ENCODE measurements at places on chromosomes 2 and 18.
A peak's percentile ranks its signal among the peaks of the same experiment; 100 is the strongest.

DNA sequence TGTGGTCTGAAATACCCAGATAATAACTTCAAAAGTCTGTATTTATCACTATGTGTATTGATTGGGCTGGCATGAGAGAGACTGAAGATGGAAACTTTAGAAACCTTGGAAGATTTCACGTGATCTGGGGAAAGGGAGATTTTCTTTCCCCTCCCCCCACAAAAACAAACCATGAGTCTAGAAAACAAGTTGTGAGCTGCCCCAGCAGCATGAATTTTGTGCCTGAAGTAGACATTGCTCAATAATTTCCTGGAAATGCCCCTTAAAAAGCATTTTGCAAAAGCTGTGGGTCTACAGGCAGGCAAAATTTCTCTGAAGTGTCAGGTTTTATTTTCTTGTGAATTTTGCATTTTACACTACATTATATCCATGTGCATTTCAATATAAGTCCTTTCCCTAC is 101.8 kb downstream of the ETAA1 start:
- DNase-seq, result no peak

DNA sequence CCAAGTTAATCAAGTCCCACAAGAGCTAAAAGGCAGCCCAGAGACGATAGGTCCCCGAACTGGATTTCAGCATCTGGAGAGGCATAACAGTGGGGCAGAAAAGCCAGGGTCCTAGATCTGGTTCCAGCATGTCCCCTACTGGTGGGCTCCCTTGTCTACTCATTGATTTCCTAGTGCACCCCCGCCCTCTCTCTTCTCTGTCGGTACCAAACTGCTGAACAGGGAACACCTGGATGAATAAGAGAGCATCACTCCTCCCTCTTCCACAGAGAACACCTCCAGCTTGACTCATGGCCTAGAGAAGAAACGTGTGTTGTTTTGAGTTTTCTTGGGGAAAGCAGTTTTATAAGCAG is 101.3 kb downstream of the FOXI3 start:
- no peak for DNase-seq

DNA sequence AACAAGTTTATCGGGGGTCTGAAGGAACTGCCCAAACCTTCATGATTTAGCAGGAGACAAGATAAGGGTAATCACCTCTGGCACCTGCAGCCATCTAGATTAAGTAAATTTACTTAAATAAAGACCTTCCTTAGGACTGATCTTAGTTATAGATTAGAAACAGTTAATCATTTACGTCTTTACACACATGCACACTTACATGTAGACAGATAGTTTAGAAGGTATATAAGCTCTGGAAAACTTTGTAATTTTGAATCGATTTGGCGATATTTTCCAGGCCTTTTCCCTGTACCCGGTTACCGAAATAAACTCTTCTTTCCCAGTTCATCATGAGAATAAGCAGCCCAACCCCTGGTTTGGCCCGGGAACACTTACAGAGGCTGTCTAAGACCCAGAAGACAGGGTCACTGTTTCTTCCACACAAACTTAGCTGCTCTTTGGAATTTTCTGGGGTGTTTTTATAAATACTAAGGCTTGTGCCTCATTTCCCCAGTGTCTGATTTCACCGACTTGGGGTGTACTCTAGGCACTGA is 560 bp upstream of the SKA1 start:
- DNase-seq, result no peak

DNA sequence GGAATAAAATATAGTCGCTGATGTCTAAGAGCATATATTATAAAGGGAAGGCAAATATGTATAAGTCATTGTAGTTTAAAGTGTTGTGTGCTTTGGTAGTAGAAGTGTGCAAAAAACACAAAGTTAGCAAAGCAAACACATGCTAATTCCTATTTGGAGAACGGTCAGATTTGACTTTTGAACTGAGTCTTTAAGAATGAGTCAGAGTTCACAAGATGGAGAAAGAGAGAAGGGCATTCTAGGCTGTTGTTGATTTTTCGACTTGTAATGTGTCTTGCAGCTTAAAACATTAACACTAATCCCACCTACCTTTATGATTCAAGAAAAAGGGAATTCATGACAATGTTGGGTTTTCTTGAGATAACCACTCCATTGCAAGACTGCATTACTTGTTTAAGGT is 98.1 kb downstream of the CRIM1 start:
- no peak for DNase-seq

- no peak for DNase-seq
These were observed 65.8 kb upstream of the IGFBP5 start for GRCh38 chr2:216761133-216761532.

GRCh38 chr2:237191714-237192081 is 106.0 kb downstream of the COPS8 start:
- DNase-seq, result no peak

DNA sequence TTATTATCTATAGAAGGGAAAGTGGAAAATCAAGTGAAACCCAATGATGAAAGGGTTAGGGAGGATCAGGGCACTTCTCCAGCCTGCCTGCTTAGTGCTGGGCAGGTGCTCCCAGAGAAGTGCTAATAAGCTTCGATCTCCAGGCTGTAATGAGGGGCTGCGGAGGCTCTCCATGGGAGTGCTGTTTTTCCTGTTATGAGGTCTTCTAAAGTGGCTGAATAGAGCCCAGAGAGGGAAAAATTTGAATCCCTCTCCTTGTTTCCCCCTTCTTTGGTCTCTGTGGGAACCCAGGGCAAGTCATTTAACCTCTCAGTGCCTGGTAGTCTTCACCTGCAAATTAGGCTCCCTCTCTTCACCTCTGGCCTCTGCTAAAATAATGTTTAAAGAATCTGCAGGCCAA is 351.7 kb upstream of the DCC start:
- DNase-seq, result no peak

DNA sequence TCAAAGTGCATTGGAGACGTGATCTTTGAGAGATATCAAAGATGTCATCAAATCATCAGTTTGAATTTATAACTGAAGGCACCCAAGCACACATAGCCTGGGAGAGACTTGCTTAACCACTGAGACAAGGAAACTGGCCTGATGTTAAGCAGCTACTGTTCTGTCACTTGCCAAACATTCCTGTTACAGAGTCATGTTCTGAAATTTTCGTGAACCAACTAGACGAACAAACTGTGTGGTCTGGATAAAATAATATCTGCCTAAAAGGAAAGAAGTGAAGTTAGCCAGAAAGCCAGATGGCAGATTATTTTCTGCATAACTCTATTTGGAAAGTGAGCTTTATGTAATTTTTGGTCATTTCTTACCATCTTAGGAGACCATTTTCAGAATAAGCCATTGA is 51.4 kb downstream of the SPATS2L start:
- DNase-seq, result no peak

DNA sequence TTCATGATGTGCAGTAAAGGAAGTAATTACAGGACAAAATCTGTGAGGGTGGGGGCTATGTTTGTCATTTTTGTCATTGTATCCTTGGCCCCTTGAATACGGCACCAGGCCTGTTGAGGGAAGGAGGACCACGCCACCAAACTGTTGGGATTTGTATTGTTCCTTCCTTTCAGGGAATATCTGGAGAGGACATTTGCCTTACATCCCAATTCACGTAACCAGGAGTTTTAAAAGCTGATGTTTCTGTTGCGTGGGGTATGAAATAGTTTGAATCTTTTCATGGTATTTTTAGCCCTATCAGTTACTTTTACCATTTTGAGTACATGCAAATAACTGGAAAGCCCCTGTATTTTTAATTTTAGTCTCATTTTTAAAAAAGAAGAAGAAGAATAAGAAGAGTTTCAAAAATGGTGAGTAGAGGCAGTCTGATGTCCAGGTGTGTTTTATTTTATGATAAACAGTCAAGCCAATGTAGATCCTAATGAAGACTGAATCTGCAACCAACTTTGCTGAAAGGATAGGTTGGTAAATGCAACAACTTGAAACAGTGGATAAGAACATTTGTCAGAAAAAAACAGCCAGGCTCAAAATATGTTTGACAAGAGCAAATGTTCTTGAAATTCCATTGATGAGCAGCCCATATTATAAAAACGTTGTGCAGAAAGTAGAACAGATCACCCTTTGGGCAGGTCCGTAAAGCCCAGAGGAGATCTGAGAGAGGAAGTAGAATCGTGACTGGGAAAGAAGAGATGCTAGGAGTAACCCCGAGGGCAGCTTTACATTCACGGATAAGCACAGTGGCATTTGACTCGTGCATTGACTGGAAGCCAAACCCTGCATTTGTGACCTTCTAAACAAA is 54.5 kb downstream of the RASGRP3 start:
- no peak for DNase-seq

- DNase-seq, result no peak
These were observed 386.7 kb downstream of the TGIF1 start for GRCh38 chr18:3836483-3837335.

DNA sequence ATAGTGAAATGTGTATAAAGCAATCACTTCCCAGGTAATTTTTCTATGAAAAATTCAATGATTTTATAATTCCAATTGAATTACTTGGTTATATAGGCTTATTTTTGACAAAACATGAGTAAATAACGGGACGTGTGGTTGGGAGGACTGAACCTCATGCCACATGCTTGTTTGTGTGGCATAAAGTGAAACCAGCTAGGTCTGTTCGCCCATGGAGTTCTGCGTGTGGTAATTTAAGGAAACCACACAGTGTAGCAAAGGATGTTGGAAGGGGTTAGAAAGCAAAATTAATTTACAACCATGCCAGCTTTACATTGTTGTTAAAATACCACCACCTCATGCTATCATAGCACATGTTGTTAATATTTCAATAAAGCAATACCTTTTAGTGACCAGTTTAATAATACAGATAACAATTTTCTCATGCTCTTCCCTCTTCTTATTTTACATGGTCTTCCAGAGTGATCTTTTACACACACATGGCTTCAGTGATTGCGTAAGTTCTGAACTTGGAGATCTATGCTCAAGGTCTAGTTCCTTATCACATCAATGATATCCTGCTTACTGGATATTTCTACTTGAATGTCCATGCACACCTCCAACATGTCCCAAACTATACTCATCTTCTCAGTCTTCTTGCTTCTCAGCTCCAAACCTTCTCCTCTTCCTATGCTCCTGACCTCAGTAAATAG is 156.4 kb upstream of the ITGA4 start:
- no peak for DNase-seq

GRCh38 chr2:165874445-165875039 is 79.0 kb downstream of the TTC21B start:
- no peak for DNase-seq

DNA sequence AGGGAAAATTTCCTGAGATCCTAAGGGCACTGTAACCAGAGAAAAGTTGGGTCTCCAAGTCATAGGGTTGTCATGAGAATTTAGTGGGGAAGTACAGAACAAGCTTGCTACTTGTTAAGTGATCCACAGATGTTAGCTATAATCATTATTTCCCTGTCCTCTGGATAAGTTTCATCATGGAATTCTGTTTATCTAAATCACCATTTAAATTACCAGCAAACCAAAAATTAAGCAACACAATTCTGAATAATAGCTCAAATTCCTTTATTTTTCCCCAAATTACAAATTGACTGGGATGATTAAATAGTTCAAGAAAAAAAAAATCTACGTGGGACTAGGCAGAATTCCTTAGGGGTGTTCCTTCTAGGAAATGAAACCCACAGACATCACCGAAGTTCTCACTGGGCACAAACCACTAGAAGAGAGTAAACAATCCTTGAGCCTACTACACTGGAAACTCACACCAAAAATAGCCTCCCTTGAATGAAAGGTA is 159.5 kb downstream of the COL6A3 start:
- DNase-seq, result no peak

- no peak for DNase-seq
These were observed 2.1 kb downstream of the DNAH7 start for GRCh38 chr2:196066291-196067087.

DNA sequence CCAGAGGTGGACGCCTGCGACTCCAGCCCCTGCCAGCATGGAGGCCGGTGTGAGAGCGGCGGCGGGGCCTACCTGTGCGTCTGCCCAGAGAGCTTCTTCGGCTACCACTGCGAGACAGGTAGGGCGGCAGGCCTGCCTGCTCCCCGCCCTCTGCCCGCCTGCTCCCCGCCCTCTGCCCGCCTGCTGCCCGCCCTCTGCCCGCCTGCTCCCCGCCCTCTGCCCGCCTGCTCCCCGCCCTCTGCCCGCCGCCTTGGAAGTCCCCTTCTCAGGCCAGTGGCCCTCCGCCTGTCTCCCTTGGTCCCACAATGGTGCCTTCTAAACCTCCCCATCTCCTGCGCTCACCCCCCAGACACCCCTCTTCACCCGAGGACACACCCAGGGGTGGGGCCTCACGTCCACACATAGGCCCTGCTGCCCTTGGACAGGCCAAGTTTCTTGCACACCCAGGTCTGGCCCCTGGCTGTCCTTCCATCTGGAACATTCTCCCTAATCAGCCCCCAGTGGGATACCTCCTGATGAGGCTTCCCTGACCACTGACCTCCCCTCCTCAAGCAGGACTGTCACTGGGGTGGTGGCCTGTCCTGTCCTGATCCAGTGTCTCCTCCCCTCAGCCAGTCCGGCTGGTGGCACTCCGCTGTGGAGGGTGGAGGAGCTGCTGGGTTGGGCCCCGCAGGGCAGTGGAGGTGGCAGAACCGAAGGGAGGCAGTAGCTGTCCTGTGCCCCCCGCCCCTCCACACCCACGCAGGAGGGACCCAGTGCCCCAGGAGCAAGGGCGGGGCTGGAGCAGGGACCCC is 37.9 kb downstream of the MTERF4 start:
- DNase-seq, result peak; percentile 32

DNA sequence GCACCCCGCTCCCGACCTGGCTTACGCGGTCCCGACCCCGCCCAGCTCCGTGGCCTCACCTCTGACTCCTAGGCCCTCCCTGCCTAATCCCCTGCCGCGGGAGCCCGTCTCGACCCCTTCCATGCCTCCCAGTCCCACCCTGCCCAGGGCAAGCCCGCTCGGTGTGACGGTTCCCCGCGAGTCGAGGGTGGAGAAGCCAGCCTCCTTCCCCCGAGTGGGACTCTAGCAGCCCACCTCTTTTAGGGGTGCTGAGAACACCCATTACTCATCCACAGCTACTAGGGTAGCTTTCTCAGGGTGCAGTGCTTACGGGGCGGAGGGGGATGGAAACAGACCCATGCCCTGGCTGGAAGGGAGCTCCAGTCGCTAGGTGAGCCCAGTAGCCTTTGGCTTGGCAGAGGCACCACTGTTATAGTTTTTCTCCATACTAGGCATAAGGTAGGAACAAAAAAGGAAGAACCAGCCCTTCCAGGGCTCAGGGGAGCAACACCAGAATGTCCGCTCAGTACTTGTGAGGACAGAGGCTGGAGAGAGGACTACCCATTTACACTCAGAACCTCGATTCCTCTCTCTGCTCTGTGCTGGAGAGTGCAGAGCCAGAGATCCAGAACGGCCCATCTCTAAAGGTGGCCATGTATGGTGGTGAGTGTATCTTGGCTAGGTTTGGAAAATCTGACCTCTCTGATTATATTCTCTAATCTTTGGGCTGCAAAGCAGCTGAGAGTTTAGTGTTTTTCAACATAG is 606 bp downstream of the AGBL5 start:
- DNase-seq, result no peak
